ENCODE measurements at places on chromosomes 13 and 19.

- no peak for DNase-seq
These were observed 105.8 kb downstream of the COL4A1 start for GRCh38 chr13:110201114-110201513.

DNA sequence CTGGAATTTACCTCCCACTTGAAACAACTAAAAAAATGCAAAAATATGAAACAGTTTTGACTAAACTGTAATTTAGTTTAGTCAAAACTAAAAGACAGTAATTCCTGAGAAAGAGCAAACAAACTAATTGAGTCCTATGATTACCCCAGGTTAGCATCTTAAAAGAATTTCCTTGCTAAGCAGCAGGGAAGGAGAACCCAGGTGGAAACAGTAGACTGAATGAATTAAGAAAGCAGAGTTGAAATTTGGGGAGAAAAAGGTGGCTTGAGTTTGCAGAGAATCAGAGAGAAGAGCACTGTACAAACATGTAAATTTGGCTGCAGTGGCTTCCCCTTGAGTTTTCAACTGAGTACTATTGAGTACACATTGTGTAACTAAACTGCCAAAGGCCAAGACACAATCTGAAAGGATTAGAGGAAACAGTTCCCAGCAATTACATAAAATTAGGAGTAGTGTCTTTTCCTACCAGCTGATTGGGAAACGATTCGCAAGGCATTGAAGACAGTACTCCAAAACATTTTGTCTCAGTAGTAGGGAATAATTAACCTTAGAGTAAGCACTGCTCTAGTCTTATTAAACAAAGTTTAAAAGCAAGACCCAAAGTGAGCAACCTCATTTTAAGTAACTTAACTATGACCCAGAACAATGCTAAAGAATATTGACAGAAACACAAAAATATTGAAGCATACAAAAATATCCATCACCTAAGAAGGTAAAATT is 820.5 kb downstream of the DACH1 start:
- DNase-seq = no peak

GRCh38 chr19:47036097-47036651 is 12.2 kb downstream of the TMEM160 start:
- no peak for DNase-seq

DNA sequence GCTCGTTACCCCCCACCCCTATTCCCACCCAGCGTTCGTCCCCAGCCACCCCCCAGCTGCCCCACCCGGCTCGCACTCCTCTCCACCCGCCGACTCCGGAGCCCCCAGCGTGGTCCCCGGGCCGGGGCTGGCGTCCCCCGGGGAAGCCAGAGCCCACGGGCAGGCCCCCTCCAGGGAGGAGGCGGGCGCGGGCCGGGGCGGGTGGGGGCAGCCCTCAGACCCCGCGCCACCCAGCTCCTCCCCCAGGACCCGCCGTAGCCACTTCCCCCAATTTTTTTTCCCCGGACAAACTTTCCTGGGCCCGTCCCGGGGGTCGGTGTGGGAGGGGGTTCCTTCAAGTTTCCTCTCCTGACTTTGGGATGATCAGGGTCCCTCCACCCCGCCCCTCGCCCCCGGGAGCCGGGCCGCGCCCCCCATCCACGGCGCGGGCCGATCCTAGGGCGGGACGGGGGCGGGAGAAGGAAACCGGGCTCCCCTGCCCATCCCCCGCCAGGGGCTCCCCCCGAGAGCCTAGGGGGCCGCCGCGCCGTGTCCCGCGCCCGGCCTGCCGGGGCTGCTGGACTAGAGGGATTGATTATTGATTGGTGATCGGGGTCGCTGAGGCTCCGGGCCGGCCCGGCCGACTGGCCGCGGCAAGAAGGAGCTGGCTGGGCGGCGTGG is 927 bp upstream of the TSHZ3 start:
- DNase-seq = no peak

DNA sequence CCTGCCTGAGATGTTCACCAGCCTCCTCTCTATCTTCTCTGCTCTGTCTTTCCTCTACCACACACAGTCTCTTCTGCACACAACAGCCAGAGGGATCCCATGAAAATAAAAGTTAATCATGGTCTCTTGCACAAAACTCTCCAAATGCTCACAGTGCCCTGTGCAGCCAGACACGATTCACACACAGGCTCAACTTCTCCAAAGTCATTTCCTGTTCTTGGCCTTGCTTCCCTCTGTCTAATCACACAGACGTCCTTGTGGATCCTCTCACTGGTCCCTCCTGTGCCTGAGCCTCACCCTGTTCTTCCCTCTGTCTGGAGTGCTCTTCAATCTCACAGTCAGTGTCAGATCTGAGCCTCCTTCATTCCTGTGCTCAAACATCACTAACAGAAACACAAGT is 7.8 kb downstream of the SIGLEC12 start:
- DNase-seq = no peak

DNA sequence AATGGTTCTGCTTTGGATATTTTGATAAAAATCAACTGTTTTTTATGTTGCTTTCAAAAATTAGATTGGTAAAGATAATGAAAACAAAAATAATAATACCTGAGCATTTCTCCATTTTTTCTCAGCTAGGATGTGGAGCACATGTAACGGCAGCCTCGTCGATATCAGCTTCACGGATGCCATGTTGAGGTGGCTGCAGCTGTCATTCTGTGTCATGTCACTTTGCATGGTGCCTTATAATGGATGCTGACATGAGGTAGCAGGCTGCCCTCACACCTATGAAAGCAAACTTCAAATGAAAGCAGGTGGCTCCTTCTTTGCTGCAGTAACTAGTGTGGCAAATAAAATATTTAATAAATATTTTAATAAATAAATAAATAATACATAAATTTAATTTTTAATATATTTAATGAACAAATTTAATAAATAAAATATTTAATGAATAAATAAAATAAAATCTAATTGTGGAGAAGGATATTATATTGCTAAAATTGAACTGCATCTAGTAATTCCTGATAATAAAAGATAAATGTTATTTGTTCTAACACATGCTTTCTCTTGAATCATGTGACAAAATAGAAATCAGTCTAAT is 955.7 kb upstream of the SLC10A2 start:
- DNase-seq = no peak

GRCh38 chr19:13762635-13763235 is 1.6 kb upstream of the MRI1 start:
- DNase-seq = no peak

DNA sequence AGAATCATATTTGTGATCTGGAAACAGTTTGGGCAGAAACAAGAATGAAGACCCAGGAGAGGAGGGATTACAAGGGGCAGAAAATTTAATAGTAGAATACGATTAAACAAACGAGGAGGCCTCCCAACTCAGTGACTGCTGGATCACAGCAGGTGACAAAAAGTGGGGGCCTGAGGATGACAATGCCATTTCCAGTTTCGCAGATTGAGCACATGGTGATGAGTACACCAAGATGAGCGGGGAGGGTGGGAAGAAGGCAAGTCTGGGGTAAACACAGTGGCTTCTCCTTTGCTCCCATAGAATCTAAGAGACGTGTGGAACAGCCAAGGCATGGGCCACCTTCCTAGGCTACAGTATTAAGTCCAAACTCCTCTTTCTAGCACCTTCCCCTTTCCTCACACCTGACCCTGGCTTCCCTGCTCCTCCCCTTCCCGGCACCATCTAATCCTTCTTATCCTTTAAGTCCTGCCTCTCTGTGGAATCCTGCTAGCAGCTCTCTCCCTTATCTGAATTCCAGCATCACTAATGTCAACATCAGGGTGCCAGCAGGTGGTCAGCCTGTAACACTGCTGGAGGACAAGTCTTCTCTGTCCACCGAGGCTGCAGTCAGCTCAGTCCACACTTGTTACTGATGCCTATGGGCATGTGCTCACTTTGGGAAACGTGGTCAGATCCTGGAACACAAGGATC is 13.5 kb downstream of the ATP7B start:
- DNase-seq = no peak

- no peak for DNase-seq
These were observed 9.5 kb upstream of the COMP start for GRCh38 chr19:18800636-18801035.

GRCh38 chr13:89925107-89925506 is 1422.4 kb upstream of the MIR17HG start:
- DNase-seq = no peak

Measured in AG09319 (cell line).